T-helper 9 cell (primary cell): ENCODE measurements at places on chromosomes 3 and 15.
A peak's percentile ranks its signal among the peaks of the same experiment; 100 is the strongest.

DNA sequence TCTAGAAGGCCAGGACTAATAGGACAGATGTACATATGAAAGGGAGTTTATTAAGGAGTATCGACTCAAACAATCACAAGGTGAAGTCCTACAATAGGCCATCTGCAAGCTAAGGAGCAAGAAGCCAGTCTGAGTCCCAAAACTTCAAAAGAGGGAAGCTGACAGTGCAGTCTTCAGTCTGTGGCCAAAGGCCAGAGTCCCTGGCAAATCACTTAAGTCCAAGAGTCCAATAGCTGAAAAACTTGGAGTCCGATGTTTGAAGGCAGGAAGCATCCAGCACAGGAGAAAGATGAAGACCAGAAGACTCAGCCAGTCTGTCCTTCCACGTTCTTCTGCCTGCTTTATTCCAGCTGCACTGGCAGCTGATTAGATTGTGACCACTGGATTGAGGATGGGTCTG, 11.1 kb upstream of the CELF6 start:
- DNase-seq = no peak

DNA sequence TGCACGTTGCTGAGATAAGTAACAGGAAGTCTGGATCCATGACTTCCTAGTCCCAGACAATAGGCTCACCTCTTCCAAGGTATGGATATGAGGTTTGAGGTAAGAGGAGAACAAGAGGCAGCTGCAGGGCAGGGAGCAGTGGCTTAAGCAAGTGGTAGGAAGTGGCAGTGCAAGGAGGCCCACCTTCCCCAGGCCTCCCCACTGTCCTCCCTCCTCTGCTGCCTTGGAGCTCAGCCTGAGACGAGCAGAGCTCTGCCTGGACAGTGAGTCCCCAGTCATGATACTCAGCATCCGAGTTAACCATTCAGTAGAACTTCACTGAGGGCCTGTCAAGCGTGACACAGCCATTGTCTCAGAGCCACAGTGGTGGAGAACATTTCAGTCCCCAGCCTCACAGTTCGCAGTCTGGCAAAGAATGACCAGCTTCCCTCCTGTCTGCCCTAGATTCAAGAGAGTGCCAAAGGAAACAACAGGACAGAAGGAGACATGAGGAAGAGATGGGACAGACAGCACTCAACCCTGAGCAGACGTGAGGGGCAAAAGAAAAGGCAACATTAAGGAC, 41.4 kb upstream of the BOC start:
- no peak for DNase-seq

- no peak for DNase-seq
These were observed 50.4 kb upstream of the ADCY5 start for GRCh38 chr3:123499322-123499721.

DNA sequence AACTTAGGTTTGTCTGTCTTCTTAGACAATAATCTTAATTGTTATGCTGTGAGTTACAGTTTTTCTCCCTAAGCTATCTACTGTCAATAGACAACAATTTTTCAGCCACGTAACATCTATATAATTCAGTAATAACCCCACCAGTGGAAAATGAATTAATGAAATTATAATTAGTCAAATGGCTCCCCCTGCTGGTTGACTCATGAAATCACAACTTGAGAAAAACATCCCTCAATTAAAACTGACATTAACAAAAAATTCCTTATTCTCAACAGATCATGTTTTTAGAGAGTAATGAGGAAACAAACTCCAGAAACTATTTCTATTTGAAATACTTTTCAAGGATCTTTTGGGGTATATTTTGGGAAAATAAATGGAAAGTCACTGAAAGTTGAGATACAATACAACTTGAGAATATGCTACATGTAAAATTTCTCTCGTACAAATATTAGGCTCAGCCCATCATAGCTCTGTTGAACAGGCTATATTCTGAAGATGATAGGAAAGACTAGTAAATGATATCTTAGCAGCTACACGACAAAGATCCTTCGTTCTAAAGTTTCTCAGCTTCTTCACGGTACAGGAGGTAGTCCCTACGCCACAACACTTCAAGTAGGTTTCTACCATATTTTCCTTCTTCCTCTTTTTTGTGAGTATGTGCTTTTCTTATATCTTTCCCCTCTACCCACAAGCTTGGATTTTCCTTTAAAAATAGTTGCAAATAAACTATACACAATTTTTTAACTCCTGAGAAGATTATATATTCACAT, 20.7 kb downstream of the PPP1R2 start:
- DNase-seq = no peak

DNA sequence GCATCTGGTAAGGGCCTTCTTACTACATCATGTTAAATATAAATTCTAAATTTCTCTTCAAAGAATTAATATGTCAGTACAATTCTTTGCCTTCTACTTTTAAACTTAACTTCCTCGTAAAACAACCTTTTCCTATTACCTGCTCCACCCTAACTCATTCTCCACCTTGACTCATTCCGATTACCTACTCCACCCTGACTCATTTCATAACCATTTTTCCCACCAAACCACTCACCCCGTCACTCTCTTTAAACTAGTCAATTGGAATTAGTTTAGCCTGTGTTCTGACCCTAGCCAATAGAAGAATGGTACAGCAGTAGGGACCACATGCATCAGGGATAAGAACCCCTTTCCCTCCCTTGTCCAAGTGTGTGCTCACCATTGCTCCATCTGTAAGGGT, 65.6 kb downstream of the PLSCR2 start:
- no peak for DNase-seq

- DNase-seq = no peak
These were observed 69.5 kb downstream of the MBNL1 start for GRCh38 chr3:152338159-152338720.

GRCh38 chr3:18556503-18557135, 131.5 kb upstream of the SATB1 start:
- peak; percentile 8 for DNase-seq

DNA sequence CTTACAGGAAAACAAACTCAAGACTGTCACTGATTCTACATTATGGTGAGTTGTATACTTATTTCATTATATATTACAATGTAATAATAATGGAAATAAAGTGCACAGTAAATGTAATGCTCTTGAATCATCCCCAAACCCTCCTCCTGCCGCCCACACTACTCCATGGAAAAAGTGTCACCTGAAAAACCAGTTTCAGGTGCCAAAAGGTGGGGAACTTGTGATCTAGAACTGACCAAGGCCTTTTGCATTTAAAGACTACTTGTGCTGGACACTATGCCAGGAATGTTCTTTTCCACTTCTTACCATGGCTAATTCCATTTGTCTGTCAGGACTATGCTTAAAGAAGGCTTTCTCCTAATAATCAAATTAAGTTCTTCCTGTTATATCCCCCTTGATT, 32.3 kb downstream of the ROBO2 start:
- no peak for DNase-seq
